ENCODE measurements at places on chromosomes 5 and 9. TPM values are rescaled to one million over a fixed set of nuclear protein-coding genes. Genes with fewer than 3 reads are reported as not detected.

Gene FUT7
- polyA plus RNA-seq: not detected

DNA sequence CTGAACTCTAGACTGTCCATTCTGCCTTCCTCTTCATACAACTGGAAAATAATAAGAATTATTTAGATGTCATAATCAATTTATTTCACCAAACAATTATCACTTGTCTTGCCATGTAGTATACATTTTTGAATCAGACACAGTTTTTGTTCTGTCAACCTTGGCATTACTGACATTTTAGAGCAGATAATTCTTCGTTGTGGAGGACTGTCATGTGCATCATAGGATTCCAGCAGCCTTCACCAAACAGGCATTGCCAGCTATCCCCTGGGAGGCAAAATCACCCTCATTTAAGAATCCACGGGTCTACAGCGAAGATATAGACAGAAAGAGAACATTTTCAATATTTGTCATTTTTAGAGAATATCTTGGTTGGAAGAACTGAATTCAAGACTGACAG lies 293.9 kb downstream of the KDM4C start:
- no peak for DNase-seq

- DNase-seq: peak; percentile 54
Observed at GRCh38 chr9:36204906-36205547, 14.3 kb downstream of the CLTA start.

GRCh38 chr5:142324871-142325724 lies at the start of gene SPRY4:
TSS of gene SPRY4 (minus strand) at chr5:142325021. CDS start at chr5:142315108, 9,913 bp downstream.
- peak; percentile 97 for DNase-seq

- DNase-seq: no peak
Observed at GRCh38 chr9:13412331-13412730, 132.8 kb upstream of the MPDZ start.
